ENCODE measurements at places on chromosomes 6 and 20.

DNA sequence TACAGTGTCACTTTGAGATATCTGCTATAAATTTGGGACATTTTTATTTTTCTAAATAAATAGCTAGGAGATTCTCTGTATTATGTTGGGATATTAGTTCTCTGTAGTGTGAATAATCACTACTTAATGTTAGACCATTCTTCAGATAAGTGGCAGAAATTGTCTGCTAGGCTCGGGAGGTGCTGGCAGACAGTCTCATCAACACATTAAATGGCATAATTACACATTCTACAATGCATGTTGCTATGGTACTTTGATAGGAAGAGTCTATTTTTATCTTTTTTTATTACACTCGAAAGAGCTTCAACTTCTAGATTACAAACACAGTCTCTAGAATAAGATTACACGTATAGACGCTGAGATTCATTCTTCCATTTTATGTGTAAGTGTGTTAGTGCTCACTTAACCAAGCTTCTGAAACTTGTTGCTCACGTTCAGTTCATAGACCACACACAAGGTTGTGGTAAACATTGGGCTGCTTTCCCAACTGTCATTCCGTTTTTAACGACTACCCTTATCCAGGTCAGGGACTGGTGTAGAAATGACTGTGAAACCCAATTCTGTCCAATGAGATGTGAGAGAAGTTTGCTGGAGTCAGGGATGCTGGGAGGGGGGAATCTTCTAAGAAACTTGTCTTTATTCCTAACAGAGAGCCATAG lies 78.6 kb downstream of the TPBG start:
- DNase-seq: no peak

DNA sequence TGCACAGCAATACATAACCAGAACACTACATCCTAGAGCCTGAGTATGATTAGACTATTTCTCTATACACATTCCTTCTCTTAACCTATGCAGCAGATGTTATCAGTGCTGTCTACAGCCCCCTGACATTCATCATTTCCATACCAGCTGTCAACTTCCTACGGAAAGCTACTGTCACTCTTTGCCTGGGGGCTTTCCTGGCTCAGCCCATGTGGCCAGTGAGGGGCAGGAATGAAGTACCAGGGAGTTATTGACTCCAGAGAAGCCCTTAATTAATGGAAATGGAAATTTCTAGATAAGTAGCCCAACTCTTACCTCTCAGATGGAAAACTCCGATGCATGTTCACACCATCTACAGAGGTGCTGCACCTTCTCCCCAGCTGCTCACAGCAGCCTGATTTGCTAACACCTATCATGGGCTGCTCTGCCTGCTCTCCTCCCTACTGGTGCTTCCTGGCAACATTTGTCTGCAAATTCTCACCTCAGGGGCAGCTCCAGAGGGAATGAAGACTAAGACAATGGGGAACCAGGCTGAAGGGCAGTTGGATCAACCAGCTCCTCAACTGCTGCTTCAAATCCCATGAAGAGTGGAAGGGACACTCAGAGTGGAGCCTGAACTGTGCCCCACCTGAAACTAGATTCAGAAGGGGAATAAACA lies 59.6 kb downstream of the LINC00237 start:
- no peak for DNase-seq

- no peak for DNase-seq
Observed at GRCh38 chr6:113017353-113017752, 670.2 kb downstream of the RFPL4B start.

DNA sequence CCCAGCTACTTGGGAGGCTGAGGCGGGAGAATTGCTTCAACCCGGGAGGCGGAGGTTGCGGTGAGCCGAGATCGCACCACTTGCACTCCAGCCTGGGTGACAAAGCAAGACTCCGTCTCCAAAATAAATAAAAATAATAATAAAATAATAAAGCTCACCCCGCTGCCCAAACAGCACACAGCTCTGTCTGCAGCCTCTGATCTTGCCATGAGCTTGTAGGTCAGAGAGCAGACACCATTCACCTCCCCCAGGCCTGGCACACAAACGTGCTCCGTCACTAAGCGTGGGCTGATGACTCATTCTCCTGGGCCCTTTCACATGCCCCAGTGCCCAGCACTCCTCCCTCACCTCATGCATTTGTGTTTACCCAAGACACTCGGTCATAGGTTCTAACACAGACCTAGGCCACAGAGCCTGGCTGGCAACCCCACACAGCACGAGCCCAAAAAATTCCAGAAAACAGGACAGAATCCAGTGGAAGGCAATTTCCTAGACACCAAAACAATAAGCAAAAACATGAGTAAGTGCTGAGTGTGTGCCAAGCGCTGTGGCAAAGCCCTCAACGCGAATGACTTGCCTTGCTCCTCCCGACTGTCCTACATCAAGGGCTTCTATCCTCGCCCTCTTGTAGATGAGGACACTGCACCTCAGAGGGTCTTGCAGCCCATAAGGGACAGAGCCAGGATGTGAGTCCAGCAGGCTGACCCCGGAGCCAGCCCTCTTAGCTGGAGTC lies 18.0 kb downstream of the ATP9A start:
- DNase-seq: peak; percentile 96

DNA sequence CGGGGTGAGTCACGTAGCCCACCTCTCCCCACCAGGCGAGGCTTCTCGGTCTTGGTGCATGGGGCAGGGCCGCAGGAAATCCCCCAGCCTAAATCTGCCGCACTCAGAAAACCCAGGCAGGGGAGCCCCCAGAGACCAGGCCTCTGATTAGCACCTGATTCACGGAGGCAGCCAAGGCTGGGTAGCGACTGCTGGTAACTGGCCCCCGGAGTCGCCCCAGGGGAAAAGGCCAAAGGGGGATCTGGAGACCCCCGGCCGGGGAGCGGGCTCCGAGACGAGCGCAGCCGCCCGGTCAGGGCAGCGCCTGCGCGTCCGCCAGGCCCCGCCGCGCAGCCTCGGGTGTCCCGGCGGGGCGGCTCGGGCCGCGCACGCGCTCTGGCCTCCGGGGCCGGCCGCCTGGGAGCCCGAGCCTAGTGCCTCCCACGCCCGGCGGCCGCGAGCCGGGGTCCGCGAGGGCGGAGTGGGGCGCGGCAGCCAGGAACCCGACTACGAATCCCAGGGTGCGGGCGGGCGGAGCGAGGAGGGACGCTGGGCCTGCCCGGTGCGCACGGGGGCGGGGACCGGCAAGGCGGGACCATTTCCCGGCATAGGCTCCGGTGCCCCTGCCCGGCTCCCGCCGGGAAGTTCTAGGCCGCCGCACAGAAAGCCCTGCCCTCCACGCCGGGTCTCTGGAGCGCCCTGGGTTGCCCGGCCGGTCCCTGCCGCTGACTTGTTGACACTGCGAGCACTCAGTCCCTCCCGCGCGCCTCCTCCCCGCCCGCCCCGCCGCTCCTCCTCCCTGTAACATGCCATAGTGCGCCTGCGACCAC lies at the start of gene DUSP22:
DUSP22 (plus strand) TSS at position 791 of the 809 bp plus-strand sequence. CDS start 53 bp downstream, outside the sequence.
- peak; percentile 51 for DNase-seq

DNA sequence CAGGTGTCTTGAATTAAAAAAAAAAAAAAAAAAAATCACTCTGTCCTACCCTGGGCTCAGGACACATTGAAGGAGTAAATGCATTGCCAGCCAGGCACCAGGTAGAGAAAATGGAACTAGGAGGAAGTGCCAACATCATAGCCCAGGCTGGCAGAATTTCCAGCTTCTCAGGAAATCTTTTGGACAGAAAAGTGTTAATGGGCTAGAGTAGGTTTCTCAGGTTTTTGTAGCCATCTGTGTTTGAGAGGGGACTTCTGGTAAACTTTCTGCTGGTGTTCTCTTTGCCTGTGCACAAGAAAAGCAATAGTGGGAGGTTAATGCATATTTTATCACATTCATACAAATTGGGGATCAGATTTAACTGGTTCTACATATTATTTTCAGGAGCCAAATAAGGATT lies 678.3 kb upstream of the NRSN1 start:
- no peak for DNase-seq

- no peak for DNase-seq
Observed at GRCh38 chr6:14713008-14713960, 532.6 kb upstream of the JARID2 start.

- DNase-seq: no peak
Observed at GRCh38 chr6:132139611-132140010, 188.4 kb upstream of the CCN2 start.

Data from LNCaP clone FGC (cell line).